Regular cardiac myocyte (primary cell): ENCODE measurements at places on chromosomes 5 and 9. TPM values are rescaled to one million over a fixed set of nuclear protein-coding genes. Genes with fewer than 3 reads are reported as not detected.

Gene IFNA2
- total RNA-seq = not detected in 2 replicates

Gene OLFM1
- total RNA-seq = 1.2 and 5.1 TPM in 2 replicates

Gene EQTN
- total RNA-seq = not detected in 2 replicates

Gene ADGRD2
- not detected in 2 replicates for total RNA-seq

Gene CEL
- under 0.01 and 0.28 TPM in 2 replicates for total RNA-seq

Gene ST8SIA4
- total RNA-seq = 2.5 and 3.8 TPM in 2 replicates

Gene PCDHB13
- 0.19 and 1.1 TPM in 2 replicates for total RNA-seq

Gene PCDH12
- 0.56 and 0.77 TPM in 2 replicates for total RNA-seq

Gene CREBRF
- total RNA-seq = 6.5 and 24.8 TPM in 2 replicates

Gene ANKDD1B
- 0.19 and 0.56 TPM in 2 replicates for total RNA-seq

Gene SHROOM1
- total RNA-seq = 2.0 and 5.2 TPM in 2 replicates

Gene CYSTM1
- 8.4 and 16.9 TPM in 2 replicates for total RNA-seq

Gene SLC6A7
- total RNA-seq = under 0.01 TPM in 2 replicates

Gene THBS4
- 0.38 and 1.1 TPM in 2 replicates for total RNA-seq

Gene PPP2R2B
- 1.7 TPM in 1 of 2 replicates, not detected in the other for total RNA-seq

Gene LRRC19
- not detected in 2 replicates for total RNA-seq

Gene BOD1
- total RNA-seq = 76.9 and 79.5 TPM in 2 replicates

Gene EXD3
- total RNA-seq = 5.2 and 18.0 TPM in 2 replicates

Gene COL27A1
- total RNA-seq = 5.2 and 9.9 TPM in 2 replicates

Gene TNFSF15
- total RNA-seq = 1.1 and 1.5 TPM in 2 replicates

Gene STING1
- 16.9 and 27.8 TPM in 2 replicates for total RNA-seq

Gene GRXCR2
- total RNA-seq = not detected in 2 replicates

Gene PALM2AKAP2
- total RNA-seq = 37.2 and 42.3 TPM in 2 replicates

Gene NHP2
- total RNA-seq = 101 and 223 TPM in 2 replicates

Gene HABP4
- total RNA-seq = 15.8 and 19.9 TPM in 2 replicates

Gene TIMD4
- total RNA-seq = not detected in 2 replicates

Gene ANKRD18A
- total RNA-seq = under 0.01 TPM in 1 of 2 replicates, not detected in the other

Gene CCDC112
- total RNA-seq = 6.1 and 7.3 TPM in 2 replicates

Gene TMEM215
- total RNA-seq = not detected in 2 replicates

Gene CDH9
- not detected in 2 replicates for total RNA-seq

Gene BAG1
- 14.0 and 19.2 TPM in 2 replicates for total RNA-seq

Gene PAPPA
- 143 and 435 TPM in 2 replicates for total RNA-seq

Gene PCDHGB4
- total RNA-seq = 9.6 and 22.0 TPM in 2 replicates

Gene SPATA31E1
- not detected in 2 replicates for total RNA-seq

Gene NME5
- 0.77 and 1.7 TPM in 2 replicates for total RNA-seq

Gene TRPM6
- total RNA-seq = not detected in 2 replicates

Gene GARIN3
- total RNA-seq = not detected in 2 replicates

Gene EIF4EBP3
- total RNA-seq = 0.58 TPM in 1 of 2 replicates, not detected in the other

Gene CMBL
- total RNA-seq = 7.7 and 12.4 TPM in 2 replicates

Gene ARHGEF39
- total RNA-seq = 0.28 and 3.6 TPM in 2 replicates

Gene OLFML2A
- 0.19 and 0.56 TPM in 2 replicates for total RNA-seq

Gene BHMT
- total RNA-seq = under 0.01 TPM in 1 of 2 replicates, not detected in the other

Gene SUSD3
- 0.19 TPM in 1 of 2 replicates, not detected in the other for total RNA-seq

Gene LMBRD2
- total RNA-seq = 15.1 and 27.6 TPM in 2 replicates

Gene AK8
- total RNA-seq = under 0.01 and 0.19 TPM in 2 replicates

Gene MAMDC4
- total RNA-seq = 3.3 and 9.6 TPM in 2 replicates

Gene OBP2B
- total RNA-seq = not detected in 2 replicates

Gene ROPN1L
- total RNA-seq = 0.28 and 0.38 TPM in 2 replicates

Gene GPR21
- total RNA-seq = 0.38 and 1.1 TPM in 2 replicates

Gene STPG3
- total RNA-seq = not detected in 2 replicates

Gene DDX4
- 0.28 TPM in 1 of 2 replicates, not detected in the other for total RNA-seq

Gene TMEM174
- total RNA-seq = not detected in 2 replicates
